ENCODE measurements at places on chromosomes 3 and 15.

DNA sequence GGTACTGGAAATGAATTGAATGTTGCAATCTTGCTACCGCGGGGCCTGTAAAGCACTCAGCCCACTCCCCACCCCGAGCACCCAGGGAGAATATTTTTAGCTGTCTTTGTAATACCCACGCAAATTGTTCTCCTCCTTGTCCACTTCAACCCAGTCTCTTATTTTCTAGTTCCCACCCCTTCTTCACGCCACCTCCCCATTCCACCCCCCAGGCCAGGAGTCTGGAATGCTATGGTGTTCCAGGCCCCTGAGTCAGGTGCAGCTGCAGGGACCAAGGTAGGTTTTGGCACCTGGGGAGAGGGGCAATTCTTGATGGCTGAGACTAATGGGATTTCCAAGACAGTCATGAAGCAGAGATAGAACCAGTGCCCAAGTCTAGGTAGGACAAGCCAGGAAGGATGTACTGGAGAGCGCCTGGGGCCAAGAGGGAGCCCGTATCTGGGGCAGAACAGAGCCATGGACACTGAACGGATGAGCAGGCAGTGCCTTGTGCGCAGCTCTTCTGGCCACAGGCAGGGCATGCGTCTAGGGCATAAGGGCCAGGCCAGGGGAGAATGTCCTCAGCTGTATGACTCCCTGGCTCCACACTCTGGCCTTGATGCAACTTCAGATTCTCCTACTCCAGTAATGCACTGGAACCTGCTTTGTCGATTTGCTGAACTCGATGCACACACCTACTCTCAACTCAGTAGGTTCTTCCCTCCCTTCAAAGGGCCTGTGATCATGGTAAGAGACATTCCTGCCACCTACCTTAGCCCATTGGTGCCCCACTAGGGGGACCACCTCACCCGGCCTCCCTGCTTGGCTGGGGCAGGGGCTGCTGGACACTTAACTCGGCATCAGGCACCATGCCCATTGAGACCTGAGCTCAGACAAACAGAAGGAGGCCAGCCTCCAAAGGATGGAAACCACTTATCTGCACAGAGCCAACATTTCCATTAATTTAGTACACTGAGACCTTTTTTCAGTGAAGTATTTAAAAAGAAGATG lies 34.6 kb upstream of the MAGEF1 start:
- no peak for DNase-seq

DNA sequence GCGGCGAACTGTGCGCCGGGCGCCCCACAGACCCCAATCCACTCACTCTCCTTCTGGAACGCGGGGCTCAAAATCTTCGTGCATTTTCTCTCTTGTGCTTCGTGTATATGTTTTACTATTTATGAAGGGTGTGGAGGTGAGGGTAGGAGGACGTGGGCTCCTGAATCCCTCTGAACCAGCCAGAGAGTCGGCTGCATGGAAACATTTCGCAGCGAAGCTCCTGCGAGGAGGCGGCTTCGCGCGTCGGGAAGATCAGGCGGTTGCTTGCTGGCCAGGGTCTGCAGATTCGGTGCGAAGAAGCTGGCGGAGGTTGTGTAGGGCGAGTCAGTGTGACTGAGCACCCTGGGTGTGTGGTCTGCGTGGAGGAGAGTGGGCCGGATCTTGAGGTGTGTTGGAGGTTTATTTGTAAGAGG lies 1.1 kb downstream of the CNTN4 start:
- no peak for DNase-seq

- DNase-seq, result no peak
Measured at GRCh38 chr3:127961124-127961523, 46.1 kb downstream of the KBTBD12 start.

DNA sequence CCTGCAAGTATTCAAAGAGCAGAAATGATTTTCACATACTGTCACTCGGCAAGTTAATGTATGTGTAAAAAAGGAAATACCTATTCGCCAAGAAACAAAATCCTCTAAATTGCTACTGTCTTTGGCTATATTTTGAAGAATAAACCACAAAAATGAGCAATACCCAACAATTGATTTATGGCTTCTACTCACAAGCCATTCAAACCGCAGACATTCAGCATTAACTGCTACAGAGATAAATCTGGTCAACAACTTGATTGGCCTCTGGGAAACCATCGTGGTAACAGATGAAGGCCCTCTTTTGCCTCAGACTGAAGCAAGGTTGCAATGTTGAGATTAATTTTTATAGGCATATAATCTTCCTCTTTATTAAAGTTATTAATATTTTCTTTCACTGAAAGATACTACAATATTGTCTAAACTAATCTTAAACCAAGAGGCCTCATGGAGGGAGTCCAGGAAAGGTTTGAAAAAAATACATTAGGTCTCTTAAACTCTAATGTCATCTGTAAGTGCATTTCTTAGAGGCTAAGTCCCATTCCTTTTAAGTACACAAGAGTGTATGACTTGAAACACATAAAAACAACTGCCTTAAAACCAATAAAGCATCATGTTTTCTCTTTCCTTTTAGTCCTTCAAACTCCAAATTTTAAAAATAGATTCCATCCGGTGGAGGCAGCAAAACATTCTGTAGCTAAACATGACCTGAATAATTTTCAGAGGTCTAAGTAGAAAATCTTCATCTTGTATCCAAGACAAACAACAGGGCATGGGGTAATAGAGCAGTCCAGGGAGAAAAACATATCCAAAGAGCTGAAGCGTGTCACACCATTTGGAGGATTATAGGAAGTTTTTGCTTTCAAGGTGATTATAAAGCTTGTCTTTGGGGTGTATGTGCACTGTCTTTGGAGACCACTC lies 162.4 kb upstream of the TGFBR2 start:
- DNase-seq, result no peak

DNA sequence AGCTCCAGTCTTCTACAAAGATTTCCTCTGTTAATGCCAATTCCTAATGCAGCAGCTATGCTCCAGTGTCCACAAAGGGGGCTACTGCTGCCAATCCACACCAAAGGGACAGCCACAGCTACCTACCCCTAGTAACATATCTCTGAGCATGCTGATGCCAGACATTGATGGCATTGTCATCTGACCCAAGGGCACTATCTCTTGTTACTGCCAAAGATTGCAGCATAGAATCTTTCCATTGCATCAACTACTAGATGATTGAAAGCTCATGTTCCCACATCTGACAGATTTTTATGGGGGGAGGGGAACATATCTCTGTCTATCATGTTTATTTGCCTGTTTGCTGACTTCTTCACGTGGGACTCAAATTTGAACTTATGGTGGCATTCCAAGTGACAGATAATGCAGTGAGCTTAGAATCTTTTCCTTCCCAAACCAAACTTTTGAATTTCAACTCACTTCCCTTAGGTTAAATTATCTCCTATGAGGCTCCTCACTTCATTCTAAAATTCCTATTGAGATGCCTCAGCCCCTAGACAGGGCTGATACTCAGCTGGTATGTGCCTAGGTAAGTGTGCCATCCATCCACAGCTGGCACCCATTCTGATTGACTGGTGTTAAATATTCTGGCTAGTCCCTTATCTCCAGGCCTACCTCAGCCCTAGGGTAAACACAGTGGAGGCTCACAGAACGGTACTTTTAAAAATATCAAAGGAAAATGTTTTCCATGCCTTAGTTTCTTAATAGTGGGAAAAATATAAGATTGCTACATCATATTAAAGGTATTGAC lies 100.3 kb downstream of the STRIT1 start:
- DNase-seq, result no peak

DNA sequence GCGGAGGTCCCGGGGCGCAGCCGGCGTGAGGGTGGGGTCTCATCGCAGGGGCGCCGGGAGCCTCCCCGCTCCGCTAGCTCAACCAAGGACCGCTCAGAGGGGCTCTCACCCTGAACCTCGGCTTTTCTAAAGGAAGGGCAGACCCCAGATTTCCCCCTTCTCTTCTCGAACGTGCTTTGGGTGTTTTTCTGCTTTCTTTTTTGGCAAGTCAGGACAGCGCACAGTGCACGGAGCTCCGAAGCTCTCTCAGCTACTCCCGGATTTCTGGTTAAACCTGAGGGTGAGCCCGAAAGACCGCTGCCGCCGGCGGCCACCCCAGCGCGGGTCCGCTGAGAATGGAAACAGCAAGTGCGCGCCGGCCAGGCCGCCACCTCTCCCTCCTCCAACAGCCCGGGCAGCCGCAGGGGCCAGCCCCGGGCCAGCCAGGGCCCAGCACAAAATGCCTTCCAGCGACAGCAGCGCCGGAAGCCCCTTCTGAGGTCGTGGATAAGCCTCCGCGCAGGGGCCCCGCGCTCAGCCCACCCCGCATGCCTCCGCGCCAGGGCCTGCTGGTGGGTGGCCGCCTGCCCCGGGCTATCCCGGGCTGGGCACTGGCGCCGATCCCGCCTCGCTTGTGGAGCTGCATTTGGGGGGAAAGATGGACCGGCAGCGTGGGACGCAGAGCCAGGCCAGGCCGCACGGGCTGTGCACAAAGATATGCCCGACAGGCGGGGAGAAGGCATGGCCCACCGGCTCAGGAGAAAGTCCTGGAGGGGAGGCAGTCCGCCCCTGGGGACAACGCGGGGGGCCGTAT lies 8.2 kb upstream of the OCA2 start:
- no peak for DNase-seq

- no peak for DNase-seq
Measured at GRCh38 chr3:20575146-20575545, 389.1 kb upstream of the SGO1 start.

GRCh38 chr15:52284164-52284563 lies 11.4 kb downstream of the MYO5C start:
- no peak for DNase-seq

DNA sequence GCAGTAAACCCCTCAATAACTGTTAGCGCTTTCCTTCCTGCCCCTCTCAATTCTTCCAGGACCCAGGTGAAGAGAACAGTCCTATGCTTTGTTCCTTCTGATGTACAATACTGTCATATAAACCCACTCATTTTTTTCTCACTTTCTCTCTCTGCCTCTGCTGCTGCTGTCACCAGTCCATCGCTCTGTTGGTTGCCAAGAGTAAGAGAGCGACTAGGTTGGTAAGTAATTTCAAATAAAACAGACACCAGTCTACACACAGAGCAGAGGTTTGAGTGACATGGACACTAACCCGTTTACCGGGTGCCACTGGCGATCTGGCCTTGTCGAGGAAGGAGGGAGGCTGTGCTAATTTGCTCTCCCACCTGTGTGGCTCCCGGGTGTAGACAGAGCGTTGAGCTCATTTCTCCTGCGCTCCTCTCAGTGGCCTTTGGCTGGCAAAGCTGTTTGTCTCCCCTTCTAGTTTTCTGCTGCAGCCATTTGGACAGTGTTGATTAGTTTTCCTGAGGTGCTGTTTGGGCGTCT lies 215.4 kb downstream of the THSD4 start:
- no peak for DNase-seq

DNA sequence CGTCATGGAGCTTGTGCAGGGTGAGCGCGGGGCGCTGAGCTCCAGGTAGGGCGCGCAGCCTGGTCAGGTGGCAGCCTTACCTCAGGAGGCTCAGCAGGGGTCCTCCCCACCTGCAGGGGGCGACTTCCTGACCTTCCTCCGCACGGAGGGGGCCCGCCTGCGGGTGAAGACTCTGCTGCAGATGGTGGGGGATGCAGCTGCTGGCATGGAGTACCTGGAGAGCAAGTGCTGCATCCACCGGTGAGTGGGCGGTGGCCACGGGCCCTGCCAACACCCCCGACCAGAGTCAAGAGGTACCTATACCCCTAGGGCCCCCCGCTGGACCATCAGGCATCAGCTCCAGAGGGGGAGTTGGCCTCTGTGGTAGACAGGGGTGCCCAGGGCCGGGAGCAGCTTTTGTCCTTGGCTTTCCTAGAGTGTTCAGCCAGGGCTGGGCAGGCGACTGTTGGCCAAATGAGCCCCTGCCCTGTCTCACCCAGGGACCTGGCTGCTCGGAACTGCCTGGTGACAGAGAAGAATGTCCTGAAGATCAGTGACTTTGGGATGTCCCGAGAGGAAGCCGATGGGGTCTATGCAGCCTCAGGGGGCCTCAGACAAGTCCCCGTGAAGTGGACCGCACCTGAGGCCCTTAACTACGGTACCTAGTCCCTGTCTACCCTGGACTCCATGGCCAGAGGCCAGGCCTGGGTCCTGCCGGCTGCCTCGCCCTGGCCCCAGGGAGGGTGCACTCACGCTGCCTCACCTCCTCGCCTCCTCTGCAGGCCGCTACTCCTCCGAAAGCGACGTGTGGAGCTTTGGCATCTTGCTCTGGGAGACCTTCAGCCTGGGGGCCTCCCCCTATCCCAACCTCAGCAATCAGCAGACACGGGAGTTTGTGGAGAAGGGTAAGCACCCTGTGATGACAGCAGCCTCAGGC lies 9.1 kb downstream of the FES start:
- no peak for DNase-seq

DNA sequence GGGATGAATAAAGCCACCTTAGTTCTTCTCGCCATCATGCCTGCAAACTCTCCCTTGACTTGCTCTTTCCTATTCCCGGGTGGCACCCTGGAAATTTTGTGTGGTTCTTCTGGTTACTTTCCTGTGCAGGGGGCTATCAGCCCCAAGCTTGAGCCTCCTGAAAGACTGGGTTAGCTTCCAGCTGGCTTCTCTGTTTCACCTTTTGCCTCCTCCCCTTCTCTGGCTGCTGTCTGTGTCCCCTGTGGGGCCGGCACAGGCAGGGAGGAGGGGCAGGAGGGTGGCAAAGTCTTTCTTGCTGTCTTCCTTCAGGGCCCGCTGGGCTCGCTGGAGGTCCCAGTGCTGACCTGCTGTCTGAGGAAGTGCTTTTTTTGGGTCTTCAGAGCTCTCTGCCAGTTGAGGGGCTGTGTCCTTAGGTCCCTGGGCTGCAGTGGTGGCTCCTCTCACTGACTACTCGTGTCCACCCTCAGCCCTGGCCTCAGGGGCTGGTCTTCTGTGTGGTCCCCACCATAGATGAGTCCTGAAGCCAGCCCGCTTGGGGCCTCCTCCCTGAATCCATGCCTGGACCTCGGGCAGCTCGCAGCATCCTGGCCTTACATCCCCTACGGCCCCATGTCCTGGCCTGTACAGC lies 196.5 kb downstream of the KLF13 start:
- no peak for DNase-seq

- DNase-seq, result no peak
Measured at GRCh38 chr3:180934638-180935037, 22.2 kb downstream of the FXR1 start.

GRCh38 chr15:77122576-77122975 lies 51.7 kb upstream of the TSPAN3 start:
- DNase-seq, result no peak

DNA sequence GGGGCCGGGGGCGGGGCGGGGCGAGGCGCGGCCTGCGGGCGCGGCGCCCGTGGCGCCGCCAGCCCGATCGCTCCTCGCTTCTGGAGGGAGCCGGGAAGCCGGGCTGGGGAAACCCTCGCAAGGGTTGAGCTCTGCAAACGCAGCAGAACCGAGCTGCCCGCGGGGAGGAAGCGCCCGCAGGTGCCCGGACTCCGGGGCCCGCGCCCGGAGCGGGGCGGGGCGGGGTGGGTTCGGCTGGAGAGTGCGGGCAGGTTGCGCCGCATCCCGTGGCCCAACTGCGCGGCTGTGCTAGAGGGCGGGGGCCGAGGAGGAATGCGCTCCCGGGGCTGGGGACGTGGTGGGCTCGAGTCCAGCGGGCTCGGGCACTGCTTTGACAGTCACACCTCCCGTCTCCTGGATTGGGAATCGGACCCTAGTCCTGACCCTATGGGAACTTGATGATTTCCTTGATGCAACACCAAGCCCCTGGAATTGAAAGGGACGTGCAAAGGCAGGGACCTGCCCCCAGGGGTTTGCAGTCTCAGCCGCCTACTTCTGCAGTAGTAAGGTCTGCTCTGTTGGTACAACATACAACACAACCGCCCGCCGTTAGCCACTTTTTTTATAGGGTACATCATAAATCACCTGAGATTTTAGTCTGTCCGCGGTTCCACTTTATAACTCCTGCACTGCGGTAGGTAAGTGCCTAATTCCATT lies 34.3 kb downstream of the ZBTB38 start:
- DNase-seq, result no peak

Data from nucleus accumbens (tissue), 56 donors.